ENCODE measurements at places on chromosomes 12 and 14. TPM values are rescaled to one million over a fixed set of nuclear protein-coding genes. Genes with fewer than 3 reads are reported as not detected.

DNA sequence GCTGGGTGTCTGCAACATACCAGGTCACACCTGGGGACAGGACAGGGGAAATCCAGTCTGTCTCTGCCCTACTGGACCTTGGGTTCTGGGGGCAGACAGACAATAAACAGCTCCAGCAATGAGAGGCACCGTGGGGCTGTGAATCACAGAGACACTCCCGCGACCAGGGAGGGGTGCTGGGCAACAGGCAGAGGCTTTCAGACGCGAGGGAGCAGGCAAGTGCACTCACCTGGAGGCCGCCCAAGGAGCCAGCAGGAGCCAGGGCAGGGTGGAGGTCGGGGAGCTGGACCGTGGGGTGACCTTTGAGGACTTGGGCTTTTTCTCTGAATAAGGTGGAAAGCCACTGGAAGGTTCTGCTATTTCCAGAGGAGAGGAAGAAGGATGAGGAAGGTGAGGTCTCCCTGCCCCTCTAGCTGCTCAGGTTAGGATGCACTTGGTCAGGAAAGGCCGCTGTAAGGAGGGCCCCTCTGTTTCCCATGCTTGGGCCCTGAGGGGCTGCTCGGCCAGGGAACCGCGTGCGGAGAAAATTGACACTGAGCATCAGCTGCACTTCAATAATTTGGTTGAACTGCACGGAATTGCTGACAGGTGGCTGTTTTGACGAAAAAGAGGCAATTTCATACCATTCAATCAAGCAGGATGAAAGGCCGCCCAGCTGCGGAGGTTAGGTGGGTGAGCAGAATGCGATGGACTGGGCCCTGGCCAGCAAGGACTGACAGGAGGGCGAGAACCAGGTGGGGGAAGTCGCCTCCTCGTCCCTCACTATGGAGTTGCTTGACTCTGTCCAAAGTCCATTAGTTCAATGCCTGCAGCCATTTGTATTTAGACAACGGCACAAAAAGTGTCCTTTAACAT lies 42.2 kb downstream of the JAG2 start:
- DNase-seq, result no peak

DNA sequence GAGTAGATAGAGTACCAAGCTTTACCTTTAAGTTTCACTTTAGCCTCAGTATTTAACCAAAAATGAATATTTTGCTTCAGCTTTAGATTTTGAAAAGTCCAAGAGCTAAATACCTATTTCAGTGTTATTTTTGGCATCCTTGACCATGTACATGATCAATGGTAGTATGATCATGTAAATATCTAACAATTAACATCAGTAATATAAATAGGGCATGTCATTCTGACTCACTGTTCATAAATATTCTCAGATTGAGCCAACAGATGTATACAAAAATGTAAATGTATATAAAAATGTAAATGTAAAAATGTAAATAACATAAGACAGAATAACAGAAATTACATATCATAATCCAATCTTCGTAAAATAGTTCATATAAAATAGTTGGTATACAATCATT lies 15.3 kb upstream of the NOXRED1 start:
- DNase-seq, result no peak

- no peak for DNase-seq
Observed at GRCh38 chr12:116093915-116094314, 183.6 kb downstream of the MED13L start.

DNA sequence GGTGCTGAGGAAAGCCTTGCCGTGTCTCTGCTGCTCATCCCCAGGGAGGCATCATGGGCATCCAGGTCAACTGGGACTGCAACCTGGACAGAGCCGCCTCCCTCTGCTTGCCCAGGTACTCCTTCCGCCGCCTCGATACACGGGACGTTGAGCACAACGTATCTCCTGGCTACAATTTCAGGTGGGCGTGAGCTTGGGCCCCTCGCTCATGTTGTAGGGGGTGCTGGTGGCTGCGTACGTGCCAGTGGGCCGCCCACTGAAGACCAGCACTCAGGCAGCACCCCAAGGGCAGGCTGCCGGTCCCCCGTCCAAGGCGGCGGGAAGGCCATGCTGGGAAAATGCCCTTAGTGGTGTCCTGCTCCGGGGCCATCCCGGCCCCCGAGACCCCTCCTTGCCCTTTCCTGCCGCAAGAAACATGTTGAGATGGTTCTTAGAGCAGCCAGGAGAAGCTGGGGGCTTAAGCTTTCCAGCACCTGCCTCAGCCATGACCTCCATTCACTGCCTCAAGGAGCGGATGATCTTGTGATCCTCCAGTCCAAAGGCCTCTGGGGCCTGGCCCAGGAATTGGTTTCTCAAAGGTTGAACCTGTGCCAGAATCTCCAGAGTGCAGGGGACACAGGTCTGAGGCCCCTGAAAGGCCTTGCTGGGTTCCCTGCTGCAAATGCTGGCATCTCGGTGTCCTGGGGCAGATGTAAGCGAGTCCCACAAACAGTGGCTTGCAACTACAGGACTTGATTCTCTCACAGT lies 19.2 kb downstream of the P2RX4 start:
- DNase-seq, result no peak

DNA sequence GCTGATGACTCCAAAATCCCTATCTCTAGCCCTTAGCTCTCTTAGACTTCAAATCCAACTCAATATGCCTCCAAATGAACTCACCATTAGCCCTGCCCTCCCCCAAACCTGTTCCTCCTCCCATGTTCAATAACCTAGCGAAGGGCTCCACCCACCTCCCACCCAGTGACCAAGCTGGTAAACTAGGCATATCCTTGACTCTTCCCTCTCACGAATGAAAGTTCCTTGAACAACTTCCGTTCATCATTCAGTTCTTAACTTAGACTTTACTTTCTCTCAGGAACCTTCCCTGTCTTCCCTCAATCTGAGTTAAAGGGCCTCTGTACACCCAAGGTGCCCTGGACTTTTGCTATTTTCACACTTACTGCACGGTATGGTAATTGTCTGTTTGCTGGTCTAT lies 1.9 kb upstream of the KLHDC1 start:
- no peak for DNase-seq

- no peak for DNase-seq
Observed at GRCh38 chr14:78018283-78018682, 151.9 kb upstream of the NRXN3 start.

- DNase-seq, result no peak
Observed at GRCh38 chr12:70555081-70555480, 82.1 kb downstream of the PTPRB start.

- DNase-seq, result no peak
Observed at GRCh38 chr12:11839091-11839641, 189.7 kb downstream of the ETV6 start.

- no peak for DNase-seq
Observed at GRCh38 chr14:100339766-100340422, 16.8 kb downstream of the SLC25A47 start.

- DNase-seq, result no peak
Observed at GRCh38 chr14:100841761-100842403, 16.0 kb downstream of the MEG3 start.

DNA sequence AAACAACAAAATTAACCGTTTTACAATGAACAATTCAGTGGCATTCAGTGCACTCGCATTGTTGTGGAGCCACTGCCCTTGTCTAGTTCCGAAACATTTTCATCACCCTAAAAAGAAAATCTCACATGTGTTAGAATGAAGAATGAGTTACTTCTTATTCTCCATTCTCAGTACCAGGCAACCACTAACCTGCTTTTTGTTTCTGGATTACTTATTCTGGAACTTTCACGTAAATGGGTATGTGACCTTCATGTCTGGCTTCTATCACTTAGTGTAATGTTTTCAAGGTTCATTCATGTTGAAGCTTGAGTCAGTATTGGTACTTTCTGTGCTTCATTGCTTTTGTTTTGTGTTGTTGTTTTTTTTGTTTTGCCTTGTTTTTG lies 15.6 kb downstream of the RCOR1 start:
- DNase-seq, result no peak

GRCh38 chr12:27814851-27815591 lies 35.0 kb upstream of the MANSC4 start:
- no peak for DNase-seq

- no peak for DNase-seq
Observed at GRCh38 chr14:64602826-64603225, 53.1 kb downstream of the PPP1R36 start.

GRCh38 chr12:105142259-105142658 lies 34.7 kb downstream of the WASHC4 start:
- no peak for DNase-seq

- DNase-seq, result no peak
Observed at GRCh38 chr14:95442016-95442632, 74.3 kb downstream of the SYNE3 start.

DNA sequence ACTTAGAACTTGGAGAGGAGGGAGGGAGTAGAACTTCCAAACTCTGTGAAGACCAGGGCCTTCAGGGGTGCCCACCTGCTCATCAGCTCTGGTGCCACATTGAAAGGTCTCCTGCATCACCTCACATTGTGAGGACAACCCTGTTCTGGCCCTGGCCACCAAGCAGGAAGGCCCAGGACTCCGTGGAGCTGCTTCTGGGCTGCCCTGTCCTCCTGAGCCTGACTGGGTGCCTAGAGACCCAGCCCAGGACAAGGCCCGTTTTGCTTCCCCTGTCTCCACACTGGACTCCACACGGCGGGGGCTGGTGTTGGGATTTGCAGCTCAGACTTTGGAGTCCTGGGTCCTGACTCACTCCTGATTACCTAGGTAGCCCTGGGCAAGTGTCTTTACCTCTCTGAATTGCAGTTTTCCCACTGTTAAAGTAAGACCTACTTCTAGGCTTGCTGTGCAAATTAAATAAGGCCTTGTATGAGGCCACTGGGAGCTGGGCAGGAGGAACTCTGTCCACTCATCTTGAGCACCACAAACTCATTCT lies 12.5 kb upstream of the KRT82 start:
- DNase-seq, result peak; percentile 28

GRCh38 chr12:63450816-63451215 lies 217.5 kb downstream of the DPY19L2 start:
- DNase-seq, result no peak

DNA sequence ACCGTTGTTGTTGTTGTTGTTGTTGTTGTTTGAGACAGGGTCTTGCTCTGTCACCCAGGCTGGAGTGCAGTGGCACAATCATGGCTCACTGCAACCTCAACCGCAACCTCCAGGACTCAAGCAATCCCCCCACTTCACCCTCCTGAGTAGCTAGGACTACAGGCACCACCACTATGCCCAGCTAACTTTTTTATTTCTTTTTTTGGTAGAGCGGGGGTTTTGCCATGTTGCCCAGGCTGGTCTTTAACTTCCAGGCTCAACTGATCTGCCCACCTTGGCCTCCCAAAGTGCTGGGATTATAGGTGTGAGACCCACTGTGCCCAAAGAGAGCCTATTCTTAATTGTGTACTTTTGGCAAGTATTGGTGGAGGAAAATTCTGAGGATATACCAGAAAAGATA lies 25.7 kb downstream of the MOK start:
- no peak for DNase-seq

The OR6C2 gene
- total RNA-seq, result not detected

The TOMM20L gene
- total RNA-seq, result not detected

The TAMALIN gene
- not detected for total RNA-seq

The MYF6 gene
- total RNA-seq, result not detected

The GNB3 gene
- total RNA-seq, result 0.99 TPM

The TMEM63C gene
- 8.3 TPM for total RNA-seq

The COL2A1 gene
- total RNA-seq, result 7.7 TPM

The ETFBKMT gene
- total RNA-seq, result 2.5 TPM

The PPM1H gene
- 1.3 TPM for total RNA-seq

The MORN3 gene
- not detected for total RNA-seq

Data from mammary epithelial cell (primary cell).